Esophagus mucosa (tissue), 1 donor: ENCODE measurements at places on chromosomes 7 and 10.

- ATAC-seq, result no peak
Measured at GRCh38 chr10:35004651-35005050, 85.5 kb downstream of the CUL2 start.

DNA sequence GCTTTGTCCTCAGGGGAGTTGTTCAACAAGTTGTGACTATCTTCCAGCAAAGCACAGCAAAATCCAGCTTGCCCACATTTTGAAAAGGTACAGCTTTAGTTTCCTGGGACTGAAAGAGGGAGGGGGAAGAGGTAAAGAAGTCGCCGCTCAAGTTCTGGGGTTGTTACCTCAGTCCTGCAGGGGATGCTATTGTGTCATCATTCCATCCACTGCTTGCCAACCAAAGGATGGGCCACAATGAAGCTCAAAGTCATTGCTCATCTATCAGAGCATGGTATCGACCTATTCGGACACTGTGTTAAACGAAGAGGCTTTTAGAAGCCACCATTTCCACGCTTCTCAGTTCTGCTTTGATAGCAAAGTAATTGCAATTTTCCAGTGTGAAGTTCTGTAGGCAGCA is 34.3 kb downstream of the NPY start:
- no peak for ATAC-seq

- ATAC-seq, result no peak
Measured at GRCh38 chr10:59705931-59706330, 3.7 kb downstream of the SLC16A9 start.

- ATAC-seq, result no peak
Measured at GRCh38 chr7:21429021-21429420, 1.1 kb downstream of the SP4 start.

GRCh38 chr10:63273577-63273976 is 140.4 kb downstream of the NRBF2 start:
- ATAC-seq, result no peak

- no peak for ATAC-seq
Measured at GRCh38 chr7:4713183-4713784, 31.2 kb downstream of the FOXK1 start.

DNA sequence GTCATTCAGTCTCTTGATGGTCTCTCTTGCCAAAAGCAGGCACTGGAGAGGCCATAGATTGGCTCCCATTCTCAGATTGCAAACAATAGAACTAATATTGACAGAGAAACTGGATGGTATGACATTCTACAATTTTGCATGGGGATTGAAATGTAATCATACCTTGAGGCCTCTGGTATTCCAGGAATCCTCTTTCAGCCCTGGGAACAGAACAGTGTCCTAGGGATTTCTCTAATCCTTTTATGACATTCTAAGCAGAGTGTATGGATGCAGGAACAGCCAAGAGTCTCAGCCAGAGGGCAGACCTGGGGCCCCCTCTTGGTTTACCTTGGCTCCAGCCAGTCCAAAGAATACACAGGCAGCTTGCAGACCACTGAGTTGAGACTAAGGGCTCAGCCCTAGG is 206.4 kb downstream of the KCNMA1 start:
- no peak for ATAC-seq

DNA sequence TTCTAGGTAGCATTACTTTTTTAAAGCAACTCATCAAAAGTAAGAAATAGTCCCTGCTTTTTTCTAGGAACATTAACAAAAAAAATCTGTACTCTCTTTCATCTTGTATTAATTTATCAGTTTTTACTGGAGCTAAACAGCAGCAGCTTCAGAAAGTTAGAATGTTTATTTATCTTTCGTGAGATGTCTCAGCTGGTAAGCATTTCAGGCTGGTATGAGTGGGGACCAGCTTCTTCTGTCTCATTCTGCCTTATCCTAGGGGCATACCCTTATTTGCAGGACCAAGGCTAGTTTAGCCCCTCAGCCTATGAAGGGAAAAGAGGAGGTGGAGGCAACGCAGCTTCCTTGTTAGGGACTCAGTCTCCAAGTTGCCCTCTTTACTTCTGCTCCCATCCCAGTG is 35.1 kb downstream of the LANCL2 start:
- no peak for ATAC-seq

- ATAC-seq, result no peak
Measured at GRCh38 chr10:4837551-4837950, 11.5 kb downstream of the AKR1E2 start.

GRCh38 chr7:54839575-54840213 is 80.7 kb upstream of the SEC61G start:
- peak; percentile 94 for ATAC-seq

DNA sequence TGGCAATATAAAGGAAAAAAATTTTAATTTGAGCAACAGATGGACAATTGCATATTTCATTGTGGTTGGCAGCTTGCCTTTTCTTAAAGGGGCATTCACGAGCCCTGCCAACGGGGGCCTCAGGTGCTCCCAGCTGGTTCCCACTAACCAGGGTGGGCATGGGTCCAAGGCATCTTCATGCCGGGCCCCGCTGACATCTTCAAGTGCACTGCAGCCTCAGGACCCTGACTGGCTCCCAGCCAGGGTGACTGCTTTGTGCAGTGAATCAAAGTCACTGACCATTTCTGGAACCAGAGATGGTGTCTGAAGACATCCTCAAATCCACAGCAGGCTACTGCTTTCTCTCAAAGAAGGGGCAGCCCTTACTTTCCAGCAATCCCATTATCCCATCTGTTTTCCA is 275.2 kb upstream of the MGMT start:
- no peak for ATAC-seq

DNA sequence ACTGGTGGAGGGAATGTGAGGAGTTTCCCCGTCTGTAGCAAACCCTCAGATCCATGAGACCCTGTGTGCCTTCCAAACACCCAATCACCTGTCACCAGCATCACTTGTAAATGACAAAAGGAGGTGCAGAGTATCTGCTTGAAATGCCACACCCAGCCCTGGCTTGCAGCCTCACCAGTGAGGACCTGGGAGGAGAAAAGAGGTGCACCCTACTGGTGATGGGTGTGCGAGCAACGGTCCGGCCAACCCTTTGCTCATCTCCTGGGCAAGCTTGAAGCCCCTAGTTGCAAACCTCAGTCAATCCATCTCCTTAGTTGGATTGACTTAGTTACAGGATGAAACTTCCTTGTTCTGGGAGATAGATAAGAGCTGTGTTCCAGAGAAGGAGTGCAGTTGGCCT is 62.4 kb upstream of the WAPL start:
- ATAC-seq, result peak; percentile 45

DNA sequence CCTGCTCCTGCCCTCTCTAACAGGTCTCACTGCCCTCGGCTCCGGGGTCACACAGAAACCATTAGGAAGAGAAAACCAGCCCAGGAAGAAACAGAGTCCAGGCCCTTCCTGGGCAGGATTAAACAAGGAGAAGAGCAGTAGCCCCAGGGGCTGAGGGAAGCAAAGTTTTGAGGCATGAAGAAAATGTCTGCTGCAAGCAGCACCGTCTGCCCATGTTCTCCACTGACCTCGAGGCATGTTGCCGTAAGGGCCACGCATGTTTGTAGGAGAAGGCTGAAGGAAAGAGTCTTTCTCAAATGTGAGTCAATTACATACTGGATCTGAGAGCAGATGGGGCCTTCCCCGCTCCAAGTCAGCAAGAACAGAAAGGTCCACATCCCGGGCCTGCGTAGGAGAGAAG is 4.2 kb downstream of the ZNF746 start:
- ATAC-seq, result no peak

DNA sequence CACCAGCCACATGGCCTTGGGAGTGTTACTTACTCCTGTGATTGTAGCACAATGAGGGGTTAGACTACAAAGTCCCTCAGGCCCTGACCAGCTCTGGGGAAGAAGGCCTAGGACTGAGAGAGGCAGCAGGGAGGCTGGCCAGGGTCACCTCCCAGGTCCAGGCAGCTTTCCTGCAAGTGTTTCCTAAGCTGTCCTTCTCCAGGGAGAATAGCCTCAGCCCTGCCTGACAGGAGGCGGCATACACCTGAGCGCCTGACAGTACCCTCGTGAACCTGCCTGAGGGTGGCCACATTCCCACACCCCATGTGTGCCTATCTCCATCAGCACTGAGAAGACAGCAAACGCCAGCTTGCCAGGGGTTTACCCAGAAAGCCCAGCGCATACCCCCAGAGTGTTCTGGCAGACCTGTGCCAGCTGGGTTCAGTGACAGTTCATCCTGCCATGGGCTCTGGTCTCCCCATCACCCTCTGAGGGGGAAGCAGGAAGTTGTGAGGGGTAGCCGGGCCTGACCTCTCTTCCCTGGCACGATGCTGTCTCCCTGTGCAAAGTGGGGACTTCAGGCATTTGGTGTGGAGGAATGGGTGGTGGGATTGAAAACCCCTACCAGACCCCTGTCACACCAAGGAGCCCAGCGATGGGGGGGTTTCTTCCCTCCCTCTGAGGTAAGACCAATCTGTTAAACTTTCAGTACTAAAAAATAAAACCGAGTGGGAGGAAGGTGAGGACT is 56.3 kb upstream of the CAMK2B start:
- ATAC-seq, result no peak

DNA sequence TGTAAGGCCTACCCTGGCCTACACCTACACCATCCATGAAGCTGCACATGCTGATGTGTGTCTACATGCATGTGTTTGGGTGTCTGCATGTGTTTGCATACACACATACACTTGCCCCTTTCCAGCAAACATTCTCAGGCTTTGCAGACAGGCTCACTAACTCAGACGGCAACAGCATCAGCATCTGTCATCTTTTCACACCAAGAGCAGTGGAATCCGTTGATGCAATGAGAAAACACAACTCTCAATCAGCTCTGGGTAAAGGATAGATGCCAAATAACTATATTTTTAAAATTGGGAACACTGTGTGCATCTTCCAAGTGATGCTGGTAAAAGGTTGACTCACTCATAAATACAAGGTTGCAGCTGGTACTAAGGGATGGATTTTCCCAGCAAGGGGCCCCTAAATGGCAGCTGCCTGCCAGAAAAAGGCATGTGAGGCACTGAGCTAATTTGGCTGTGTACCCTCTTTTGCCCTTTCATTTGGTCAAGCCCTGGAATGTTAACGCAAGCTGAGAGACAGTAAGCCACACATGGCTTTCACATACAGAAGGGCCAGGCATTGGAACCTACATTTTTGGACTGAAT is 296.3 kb upstream of the NPSR1 start:
- ATAC-seq, result no peak

GRCh38 chr10:32413513-32413912 is 32.4 kb upstream of the CCDC7 start:
- ATAC-seq, result no peak

DNA sequence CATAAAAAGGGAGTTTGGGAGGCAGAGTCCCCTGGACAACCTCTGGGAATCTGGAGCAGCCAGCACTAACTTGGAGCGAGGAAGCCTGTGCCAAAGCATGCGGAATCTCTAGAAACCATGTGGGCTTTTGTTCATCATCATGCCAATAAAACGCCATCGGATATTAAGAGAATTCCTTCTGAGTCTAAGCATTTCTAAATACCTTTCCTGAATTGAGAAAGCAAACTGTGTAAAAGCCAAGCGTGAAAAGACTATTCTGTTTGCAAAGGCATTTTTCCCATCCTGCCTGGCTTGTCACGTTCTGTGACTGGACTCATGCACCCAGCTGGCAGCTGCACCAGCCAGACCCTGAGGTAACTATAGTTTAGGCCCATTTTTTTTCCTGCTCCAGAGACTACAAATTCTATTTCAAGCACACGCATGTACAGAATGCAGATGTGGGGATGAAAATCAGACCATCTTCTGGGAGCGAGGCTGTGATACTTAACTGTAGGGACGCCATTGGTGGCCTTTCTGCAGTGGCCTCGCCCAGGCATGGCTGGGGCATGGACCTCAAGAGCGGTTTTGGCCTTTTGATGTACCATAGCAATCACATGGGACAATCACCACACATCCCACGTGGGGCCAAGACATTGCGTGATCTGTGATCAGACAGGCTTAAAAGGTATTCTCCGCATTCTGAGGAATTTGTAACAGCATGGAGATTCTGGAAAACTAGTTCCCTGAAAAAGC is 218.9 kb downstream of the KIAA1217 start:
- ATAC-seq, result no peak

- peak; percentile 29 for ATAC-seq
Measured at GRCh38 chr10:50536617-50537240, 87.0 kb downstream of the SGMS1 start.

GRCh38 chr7:46752881-46753366 is 829.0 kb downstream of the TNS3 start:
- ATAC-seq, result peak; percentile 36

DNA sequence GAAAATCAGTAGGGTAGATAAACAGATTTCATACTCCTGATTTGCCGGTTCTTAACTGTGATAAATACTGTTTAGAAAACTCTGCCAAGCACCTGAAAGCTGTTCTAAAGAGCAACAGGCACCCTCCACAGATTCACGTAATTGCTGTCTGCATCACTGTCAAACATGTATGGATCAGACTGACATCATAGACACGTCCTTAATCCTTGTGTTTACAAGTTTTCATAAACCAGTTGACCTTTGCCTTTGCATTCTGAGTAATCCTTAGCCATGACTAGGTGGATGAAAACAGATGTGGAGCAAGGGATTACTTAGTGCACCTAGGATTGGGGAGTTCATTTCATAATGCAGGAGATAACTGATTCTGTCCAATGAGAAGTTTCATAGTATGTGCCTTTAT is 41.6 kb downstream of the SLC39A12 start:
- no peak for ATAC-seq

GRCh38 chr7:121541457-121541856 is 145.3 kb upstream of the FAM3C start:
- peak; percentile 37 for ATAC-seq

DNA sequence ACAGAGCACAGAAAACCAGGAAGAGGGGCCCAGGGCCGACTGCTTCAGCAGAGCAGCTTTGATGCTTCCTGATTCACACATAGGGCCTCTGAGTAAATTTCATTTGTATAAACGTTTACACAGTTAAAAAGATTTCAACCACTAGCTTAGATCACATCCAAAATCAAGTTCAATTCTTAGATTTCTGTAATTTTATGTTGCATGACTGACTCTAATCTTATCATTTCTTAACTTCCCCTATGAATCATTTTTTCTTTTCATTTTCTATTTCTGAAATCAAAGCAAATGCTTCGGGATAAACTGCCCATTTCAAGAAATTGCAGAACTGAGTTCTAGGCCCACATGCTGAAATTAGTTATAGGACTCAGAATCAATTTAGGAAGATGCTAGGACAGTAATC is 224.7 kb downstream of the INHBA start:
- ATAC-seq, result no peak

DNA sequence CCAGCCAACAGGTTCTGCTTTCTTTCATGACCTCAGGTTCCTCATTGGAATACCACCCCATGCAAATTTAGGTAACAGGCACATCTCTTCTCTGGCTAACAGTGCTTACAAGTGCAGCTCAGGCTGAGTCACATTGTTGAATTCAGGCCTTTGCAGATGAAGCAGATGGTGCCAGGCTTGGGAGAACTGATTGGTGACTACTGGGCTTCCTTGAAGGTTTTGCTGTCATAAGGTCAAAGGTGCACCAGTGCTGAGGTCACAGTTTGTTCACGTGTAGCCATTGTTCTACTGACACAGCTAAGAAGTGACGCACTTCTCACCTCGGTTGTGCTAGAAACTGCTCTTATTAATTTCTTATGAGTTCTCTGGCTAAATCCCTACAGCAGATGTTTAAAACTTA is 128.6 kb upstream of the BMPER start:
- peak; percentile 79 for ATAC-seq

- ATAC-seq, result no peak
Measured at GRCh38 chr10:12897278-12897677, 104.2 kb downstream of the CCDC3 start.
